Mucosa of descending colon (tissue), 3 donors: ENCODE measurements at places on chromosomes 6 and 20. TPM values are rescaled to one million over a fixed set of nuclear protein-coding genes. Genes with fewer than 3 reads are reported as not detected.
A peak's percentile ranks its signal among the peaks of the same experiment; 100 is the strongest.

- DNase-seq = peak; percentile 45
Measured at GRCh38 chr20:728256-728944, 39.9 kb downstream of the SLC52A3 start.

GRCh38 chr6:144156991-144157390 is 6.7 kb downstream of the STX11 start:
- DNase-seq = no peak

- no peak for DNase-seq
Measured at GRCh38 chr6:125802943-125803377, 12.2 kb downstream of the NCOA7 start.

Gene SLC17A3
- total RNA-seq = not detected
